ENCODE measurements at places on chromosomes 6 and 20.

DNA sequence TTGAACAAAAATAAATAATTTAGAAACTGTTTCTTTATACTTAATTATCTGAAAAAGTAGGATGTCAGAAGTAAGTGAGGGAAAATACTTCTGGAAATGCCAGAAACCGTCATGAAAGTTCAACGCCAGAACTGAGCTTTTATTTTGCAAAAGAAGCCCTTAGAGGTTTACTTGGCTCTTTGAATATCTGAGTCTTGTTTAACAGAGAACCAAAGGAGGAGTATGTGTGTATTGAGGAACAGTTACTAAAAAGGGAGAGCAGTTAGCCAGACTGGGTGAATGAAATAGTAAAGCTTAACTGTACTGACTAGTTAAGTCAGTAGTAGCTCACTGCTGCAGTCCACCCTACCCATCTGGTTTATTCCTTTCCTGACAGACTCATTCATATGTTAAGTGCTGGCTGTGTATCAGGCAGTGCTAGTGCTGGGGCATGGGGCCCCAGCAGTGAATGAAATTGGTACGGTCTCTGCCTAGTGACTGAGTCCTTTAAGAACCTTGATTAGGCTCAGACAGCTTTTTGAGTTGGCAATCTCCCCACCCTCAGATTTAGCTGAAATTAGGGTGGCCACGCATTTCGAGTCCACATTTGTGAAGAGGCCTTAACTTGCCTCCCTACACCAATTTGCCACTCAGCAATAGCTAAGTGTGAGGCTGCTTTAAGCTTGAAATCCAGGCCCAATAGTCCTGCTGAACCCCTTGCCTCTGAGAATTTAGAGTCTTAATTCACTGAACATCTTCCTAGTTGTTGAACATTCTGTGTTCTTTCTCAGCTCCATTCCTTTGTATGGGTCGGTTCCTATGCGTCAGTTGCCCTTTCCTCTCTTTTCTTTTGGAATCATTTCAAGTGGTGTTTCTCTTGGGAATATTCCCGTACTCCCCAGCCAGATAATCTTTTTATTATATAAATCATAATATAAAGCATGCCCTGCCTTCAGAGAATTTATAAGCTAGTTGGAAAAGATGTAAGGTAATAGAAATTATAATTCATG, 20.2 kb downstream of the MAP3K4 start:
- H3K36me3 ChIP-seq, result no peaks in the 10 kb centered on the region
- no peak for DNase-seq

DNA sequence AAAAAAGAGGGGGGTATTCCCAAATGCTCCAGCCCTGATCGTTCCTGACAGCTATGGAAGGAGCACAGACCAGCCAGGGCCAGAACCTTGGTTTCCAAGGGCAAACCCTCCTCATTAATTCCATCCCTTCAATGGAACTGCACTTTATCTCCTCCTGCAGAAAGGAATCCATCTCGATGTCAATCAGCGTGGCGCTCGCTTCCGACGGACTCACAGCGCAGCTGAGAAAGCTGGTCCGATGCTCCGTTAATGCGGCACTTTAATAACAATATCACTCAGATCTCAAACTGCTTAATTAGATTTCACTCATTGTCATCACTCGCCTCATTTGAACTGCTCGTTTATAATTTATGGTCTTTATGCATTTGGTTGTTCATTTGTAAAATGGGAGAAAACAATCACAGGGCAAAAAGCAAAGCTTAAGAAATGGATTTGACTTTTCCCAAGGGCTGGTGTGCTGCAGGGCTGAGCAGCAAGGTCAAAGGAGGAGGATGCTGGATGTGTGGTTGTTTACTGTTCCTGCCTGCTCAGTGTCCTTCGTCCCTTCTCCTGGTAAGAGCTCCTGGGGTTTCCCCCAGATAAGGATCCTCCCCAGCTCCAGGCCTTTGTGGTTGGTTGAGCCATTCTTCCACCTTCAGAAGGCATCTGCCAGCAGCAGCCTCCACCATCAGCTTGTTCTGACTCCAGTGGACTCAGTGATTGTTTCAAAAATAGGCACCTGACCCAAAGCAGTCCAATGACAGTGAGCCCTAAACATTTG, 152.7 kb downstream of the ANKRD60 start:
- DNase-seq, result no peak
- no peak overlapping the region for H3K4me3 ChIP-seq
- no peaks in the 10 kb centered on the region for H3K36me3 ChIP-seq
- peak overlapping the region; percentile 18 for H3K27ac ChIP-seq
- no peaks in the 10 kb centered on the region for H3K27me3 ChIP-seq

GRCh38 chr20:36010076-36010475, 41.7 kb downstream of the CNBD2 start:
- DNase-seq, result no peak
- H3K4me1 ChIP-seq, result no peaks in the 10 kb centered on the region

GRCh38 chr20:44494266-44494665, 18.6 kb downstream of the TTPAL start:
- H3K36me3 ChIP-seq, result no peaks in the 10 kb centered on the region
- H3K4me3 ChIP-seq, result no peak overlapping the region
- DNase-seq, result no peak
- no peaks in the 10 kb centered on the region for H3K27me3 ChIP-seq
